Activated T-cell treated with anti-CD3 and anti-CD28 coated beads, Interleukin-2, amount 50 U/mL, for 72 hours (primary cell): ENCODE measurements at places on chromosomes 3 and 15. TPM values are rescaled to one million over a fixed set of nuclear protein-coding genes. Genes with fewer than 3 reads are reported as not detected.

Gene GBE1
- 13.8 TPM for total RNA-seq

Gene TM4SF4
- not detected for total RNA-seq

Gene CPOX
- total RNA-seq, result 36.7 TPM

DNA sequence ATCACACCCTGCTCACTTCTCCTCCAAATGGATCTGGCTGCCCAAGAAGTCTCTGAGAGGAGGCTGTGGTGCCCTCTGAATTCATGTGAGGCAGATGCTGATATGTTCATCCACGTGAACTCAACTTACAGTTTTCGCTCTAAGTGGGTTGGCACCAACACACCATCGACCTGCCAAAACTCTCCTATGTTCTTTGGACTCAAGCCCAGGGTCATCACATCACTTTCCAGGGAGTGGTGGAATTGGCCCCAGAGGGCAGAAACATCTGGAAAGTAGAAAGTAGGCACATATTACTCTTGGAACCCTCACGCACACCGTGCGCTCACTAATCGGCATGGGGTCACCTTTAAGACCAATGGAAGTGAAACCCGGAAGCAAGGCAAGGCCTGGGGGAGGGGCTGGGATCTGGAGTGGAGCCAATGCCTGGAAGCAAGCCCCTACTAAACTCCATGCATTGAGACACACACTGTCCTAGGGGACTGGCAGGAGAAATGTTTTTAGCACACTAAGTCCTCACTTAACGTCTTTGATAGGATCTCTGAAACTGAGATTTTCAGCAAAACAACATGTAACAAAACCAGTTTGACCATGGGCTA, 41.4 kb downstream of the SSUH2 start:
- DNase-seq, result no peak

DNA sequence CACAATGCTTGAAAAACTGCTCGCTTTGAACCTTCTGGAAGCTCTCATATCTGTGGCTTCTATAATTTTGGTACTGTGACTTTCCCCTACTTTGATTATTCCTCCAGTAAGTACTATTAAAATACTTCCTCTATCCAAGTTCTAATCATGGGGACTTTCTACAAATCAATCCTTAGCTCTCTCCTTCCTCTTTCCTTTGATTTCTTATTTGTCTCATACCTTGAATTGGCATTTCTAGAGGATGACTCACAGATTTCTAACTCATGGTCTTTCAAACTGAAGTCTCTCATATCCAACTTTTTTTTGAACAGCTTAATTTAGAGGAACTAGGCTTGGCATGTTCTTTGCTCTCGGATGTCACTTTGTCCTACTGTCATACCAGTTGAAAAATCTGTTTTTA, 241.8 kb downstream of the TBC1D5 start:
- no peak for DNase-seq

- no peak for DNase-seq
Measured at GRCh38 chr3:194460566-194460965, 26.2 kb downstream of the ATP13A3 start.

- DNase-seq, result no peak
Measured at GRCh38 chr3:192212979-192213378, 514.4 kb downstream of the FGF12 start.

GRCh38 chr3:27138562-27138961, 230.6 kb downstream of the NEK10 start:
- DNase-seq, result no peak

DNA sequence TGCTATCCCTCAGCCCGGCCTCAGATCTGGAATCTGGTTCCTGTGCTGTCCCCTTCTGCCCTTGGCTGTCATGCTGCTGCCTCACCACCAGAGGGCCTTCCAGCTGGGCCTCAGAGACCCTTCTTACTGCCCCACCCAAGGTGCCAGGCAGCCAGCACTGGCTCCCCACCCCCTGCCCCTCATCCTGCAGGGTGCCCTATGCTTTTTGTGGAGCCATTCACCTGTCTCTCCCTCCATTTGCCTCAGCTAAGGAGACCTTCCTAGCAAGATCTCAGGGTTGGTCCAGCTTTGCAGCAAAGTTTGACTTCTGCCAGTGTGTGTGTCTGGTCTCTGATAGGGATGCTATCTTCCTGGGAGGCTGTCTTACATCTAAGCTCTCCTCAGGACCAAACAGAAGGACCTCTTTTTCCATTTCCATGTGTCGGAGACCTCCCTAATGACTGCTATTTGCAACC, 1.9 kb upstream of the VWA5B2 start:
- peak; percentile 63 for DNase-seq

- no peak for DNase-seq
Measured at GRCh38 chr3:87044846-87045245, 53.9 kb upstream of the VGLL3 start.

DNA sequence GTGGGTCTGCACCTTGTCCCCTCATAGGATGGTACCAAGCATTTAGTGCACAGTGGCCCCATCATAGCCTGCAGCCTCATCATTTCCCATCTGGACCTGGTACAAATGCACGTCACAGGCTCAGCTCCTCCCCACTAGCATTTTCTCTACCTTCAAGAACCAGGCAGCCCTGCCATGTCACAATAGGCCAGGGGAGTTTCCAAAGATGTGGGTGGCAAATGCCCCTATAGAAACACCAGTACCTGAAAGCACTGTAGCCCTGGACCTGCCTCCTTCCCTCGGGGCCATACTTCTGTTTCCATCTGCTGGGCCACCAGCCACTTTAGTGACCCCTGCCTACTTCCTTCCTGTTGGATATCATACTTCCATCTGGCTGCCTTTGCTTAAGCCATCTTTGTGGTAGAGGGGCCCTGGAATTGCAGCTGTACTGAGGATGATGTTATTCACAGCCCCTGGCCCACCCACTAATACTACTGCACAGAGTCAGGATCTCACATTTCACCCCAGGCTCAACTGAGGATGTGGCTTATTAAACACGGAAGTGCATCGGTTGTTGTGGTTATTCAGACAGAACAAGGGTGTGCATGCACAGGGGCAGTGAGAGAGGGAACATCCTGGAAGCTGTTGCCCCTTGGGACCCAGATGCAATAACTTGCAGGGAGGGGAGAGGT, 3.8 kb downstream of the TCTA start:
- DNase-seq, result peak; percentile 81

GRCh38 chr3:194604837-194605236, 28.4 kb downstream of the TMEM44 start:
- DNase-seq, result no peak

DNA sequence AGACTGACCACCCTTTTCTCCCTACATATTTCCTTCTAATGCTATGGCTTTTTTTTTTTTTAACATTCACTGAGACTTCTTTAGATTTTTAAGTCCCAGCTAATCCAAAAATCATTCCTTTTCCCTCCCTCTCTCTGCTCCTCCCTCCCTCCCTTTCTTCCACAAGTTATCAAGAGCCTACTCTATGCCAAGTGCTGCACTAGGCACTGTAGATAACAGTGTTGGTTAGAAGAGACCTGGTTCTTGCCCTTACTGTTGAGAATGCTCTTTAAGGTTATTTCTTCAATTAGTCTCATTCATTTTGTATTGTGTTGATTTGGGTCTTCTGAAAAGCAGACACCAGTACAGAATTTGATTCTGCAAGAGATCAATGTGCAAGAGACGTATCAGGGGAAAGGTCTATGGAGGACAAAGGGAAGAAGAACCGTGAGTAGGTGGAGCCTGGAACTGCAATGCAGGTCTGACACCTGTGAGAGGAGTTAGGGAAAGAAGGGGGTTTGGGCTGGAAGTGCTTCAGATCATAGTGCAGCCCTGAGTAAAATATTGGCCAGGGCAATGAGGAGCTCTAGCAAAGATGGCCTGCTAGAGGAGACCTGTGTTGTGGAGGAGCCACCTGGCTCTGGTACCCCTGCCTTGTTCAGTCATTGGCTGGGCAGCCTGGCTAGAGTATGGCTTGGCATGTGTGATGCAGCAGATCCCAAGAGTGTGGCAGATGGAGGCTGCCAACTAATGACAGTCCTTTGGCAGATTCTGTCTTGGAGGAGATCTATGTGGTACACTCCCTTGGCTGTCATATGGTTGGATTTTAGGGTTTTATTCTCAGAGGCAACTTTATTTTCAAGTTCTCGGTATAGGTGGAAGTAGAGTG, 9.7 kb upstream of the PCOLCE2 start:
- DNase-seq, result no peak

DNA sequence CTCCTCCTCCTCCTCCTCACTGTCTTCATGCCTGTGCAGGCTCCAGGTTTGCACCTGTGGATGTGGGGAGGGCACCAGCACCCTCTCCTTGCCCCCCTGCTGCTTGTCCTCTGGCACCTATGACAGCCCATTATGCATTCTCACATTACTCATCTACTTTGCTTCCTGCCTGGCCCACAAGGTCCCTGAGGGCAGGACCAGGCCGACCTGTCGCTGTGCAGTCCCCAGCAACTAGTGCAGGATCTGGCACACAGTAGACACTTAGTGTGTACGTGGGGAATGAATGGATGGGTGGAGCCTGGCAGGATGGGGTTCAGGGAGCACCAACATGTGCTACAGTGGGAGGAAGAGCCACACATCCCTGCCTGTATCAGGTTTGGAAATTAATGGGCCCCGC, 58.3 kb upstream of the TMEM115 start:
- no peak for DNase-seq

GRCh38 chr15:42083605-42083908, 10.8 kb downstream of the PLA2G4D start:
- no peak for DNase-seq

DNA sequence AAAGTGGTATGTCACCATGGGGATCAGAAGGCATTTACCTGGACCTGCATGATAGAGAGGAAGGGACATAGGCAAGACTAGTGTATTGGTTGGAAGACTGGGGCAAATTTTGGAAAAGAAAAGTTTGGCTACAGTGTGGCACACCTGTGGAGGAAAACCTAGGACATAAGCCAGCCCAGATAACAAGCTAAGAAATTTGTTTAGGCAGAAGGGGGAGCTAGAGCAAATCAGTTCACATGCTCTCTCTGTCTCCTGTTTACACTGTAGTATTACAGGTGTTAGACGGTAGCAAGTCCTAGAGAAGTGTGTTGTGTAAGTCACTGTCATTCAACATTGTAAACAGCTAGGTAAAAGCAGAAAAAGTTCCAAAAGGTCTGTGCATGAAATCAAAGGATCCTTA, 11.9 kb upstream of the ALDH1A2 start:
- no peak for DNase-seq
